ENCODE measurements at places on chromosomes 1 and 21. TPM values are rescaled to one million over a fixed set of nuclear protein-coding genes. Genes with fewer than 3 reads are reported as not detected.
A peak's percentile ranks its signal among the peaks of the same experiment; 100 is the strongest.

DNA sequence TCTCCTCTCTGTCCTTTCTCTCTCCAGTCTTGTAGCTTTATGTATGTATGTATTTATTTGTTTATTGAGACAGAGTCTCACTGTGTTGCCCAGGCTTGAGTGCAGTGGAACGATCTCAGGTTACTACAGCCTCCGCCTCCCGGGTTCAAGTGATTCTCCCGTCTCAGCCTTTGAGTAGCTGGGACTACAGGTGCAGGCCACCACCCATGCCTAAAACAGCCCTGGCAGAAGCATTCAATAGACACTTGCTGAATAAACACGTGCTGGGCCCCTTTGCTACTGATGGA, 2.5 kb downstream of the KIAA2013 start:
- H3K4me1 ChIP-seq: peaks cover 26% of the 10 kb centered on the region
- no peak overlapping the region for H3K27ac ChIP-seq
- peaks cover 45% of the 10 kb centered on the region for H3K36me3 ChIP-seq
- H3K4me3 ChIP-seq: no peak overlapping the region

- no peaks in the 10 kb centered on the region for H3K27me3 ChIP-seq
- no peak overlapping the region for H3K27ac ChIP-seq
- H3K36me3 ChIP-seq: no peaks in the 10 kb centered on the region
- H3K4me1 ChIP-seq: no peaks in the 10 kb centered on the region
- DNase-seq: no peak
These were observed 57.5 kb downstream of the RGS2 start for GRCh38 chr1:192866241-192866868.

Gene ACTL8
- total RNA-seq: not detected

DNA sequence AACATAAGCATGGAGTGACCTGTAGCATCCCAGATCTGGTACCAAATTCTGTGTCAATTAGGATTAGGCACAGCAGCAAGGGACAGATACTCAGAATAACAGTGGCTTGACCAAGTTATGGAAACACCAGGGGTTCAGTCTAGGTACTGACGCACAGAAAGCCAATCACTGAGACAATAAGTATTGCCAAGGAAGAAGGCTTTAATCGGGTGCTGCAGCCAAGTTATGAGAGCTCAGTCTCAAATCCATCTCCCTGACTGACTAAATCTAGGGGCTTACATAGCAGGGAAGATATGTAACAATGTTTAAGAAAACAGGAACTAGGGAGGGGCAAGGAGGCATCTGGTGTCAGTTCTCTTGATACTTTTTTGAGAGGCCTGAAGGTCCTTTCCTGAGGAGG, 39.6 kb upstream of the CTBS start:
- no peak overlapping the region for H3K4me3 ChIP-seq
- DNase-seq: no peak
- H3K36me3 ChIP-seq: no peaks in the 10 kb centered on the region
- H3K4me1 ChIP-seq: no peaks in the 10 kb centered on the region
- no peaks in the 10 kb centered on the region for H3K27me3 ChIP-seq
- no peak overlapping the region for H3K27ac ChIP-seq

GRCh38 chr1:98045211-98045766, 124.5 kb upstream of the DPYD start:
- peak; percentile 13 for DNase-seq
- H3K27ac ChIP-seq: no peak overlapping the region
- no peaks in the 10 kb centered on the region for H3K36me3 ChIP-seq
- H3K27me3 ChIP-seq: peaks cover 50% of the 10 kb centered on the region

GRCh38 chr1:31663622-31664452, 19.2 kb upstream of the PEF1 start:
- H3K36me3 ChIP-seq: no peaks in the 10 kb centered on the region
- H3K27me3 ChIP-seq: no peaks in the 10 kb centered on the region
- peak; percentile 73 for DNase-seq
- no peaks in the 10 kb centered on the region for H3K4me1 ChIP-seq

DNA sequence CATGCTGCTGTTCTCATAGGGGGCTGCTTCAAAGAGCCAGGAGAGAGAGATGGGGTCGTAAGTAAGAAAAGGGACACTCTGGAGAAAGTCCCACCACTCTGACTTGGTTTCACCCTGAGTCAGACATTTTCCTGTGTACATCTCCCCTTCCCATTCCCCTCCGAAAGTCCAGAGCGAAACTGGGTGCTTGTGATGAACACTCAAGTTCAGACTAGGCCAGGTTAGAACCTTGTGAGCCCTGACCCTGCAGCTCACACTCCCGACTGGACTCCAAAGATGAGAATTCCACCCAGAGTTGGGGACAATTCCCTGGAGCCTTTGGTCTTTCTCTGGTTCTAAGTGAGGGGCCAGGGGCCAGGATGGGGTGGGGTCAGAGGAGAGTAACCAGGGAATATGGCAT, 139.5 kb downstream of the CNIH3 start:
- H3K4me1 ChIP-seq: no peaks in the 10 kb centered on the region
- H3K36me3 ChIP-seq: no peaks in the 10 kb centered on the region

Gene LCE2C
- not detected for total RNA-seq

DNA sequence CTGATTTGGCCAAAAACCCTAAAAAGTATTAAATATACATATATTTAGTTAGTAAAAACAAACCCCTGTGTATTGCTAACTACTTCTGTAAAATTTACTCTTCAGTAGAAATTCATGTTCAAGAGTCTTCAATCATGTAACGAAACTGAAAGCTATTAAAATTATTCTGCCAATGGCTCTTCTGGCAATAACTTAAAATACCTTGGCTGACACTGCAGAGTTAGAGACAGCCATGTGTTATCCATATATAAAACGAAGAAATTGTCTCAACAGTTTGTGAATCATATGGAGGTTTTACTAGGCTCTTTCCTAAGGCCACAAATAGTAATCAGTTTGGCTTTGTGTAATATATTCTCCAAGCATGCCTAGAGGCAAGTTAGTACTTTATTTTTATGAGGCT, 357.2 kb downstream of the COL11A1 start:
- H3K27ac ChIP-seq: no peak overlapping the region
- no peak overlapping the region for H3K4me3 ChIP-seq
- no peaks in the 10 kb centered on the region for H3K27me3 ChIP-seq
- DNase-seq: no peak
- H3K4me1 ChIP-seq: no peaks in the 10 kb centered on the region

GRCh38 chr1:31445951-31446350, 32.9 kb downstream of the SERINC2 start:
- H3K27ac ChIP-seq: no peak overlapping the region
- no peaks in the 10 kb centered on the region for H3K27me3 ChIP-seq
- DNase-seq: no peak
- H3K4me3 ChIP-seq: no peak overlapping the region
- H3K4me1 ChIP-seq: peaks cover 9% of the 10 kb centered on the region

DNA sequence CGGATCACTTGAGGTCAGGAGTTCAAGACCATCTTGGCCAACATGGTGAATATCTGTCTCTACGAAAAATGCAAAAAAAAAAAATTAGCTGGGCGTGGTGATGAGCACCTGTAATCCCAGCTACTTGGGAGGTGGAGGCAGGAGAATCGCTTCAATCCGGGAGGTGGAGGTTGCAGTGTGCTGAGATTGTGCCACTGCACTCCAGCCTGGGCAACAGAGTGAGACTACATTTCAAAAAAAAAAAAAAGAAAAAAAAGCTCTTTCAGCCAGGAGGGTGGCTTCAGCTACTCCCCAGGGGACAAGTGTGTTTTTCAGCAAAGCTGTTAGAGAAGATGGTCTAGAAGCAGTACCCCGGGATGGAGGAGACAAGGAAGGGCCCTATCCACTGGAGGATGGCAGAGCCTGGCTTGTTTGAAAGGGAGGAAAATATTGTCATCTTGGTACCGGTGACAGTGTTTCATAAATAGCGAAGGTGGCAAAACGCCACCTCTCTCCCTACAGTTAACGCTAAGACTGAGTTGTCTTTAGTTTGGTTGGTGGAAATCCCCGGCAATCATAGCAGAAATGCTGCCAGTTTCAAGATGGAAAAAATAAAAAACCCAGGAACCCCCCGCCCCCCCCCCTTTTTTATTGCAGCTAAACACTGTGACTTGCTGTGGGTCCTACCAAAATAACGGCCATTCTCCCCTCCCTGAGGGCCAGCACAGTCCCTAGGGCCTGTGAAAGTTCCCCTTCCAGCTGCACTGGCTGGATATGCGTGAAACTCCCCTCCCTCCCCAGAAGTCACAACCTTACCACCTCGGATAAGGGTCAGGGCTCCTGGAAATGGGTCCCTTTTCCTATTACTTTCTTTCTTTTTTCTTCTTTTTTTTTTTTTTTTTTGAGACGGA, 3.5 kb downstream of the PIK3CD start:
- peak overlapping the region; percentile 82 for H3K27ac ChIP-seq
- H3K36me3 ChIP-seq: peaks cover 13% of the 10 kb centered on the region
- DNase-seq: peak; percentile 87
- peaks cover 77% of the 10 kb centered on the region for H3K4me1 ChIP-seq

DNA sequence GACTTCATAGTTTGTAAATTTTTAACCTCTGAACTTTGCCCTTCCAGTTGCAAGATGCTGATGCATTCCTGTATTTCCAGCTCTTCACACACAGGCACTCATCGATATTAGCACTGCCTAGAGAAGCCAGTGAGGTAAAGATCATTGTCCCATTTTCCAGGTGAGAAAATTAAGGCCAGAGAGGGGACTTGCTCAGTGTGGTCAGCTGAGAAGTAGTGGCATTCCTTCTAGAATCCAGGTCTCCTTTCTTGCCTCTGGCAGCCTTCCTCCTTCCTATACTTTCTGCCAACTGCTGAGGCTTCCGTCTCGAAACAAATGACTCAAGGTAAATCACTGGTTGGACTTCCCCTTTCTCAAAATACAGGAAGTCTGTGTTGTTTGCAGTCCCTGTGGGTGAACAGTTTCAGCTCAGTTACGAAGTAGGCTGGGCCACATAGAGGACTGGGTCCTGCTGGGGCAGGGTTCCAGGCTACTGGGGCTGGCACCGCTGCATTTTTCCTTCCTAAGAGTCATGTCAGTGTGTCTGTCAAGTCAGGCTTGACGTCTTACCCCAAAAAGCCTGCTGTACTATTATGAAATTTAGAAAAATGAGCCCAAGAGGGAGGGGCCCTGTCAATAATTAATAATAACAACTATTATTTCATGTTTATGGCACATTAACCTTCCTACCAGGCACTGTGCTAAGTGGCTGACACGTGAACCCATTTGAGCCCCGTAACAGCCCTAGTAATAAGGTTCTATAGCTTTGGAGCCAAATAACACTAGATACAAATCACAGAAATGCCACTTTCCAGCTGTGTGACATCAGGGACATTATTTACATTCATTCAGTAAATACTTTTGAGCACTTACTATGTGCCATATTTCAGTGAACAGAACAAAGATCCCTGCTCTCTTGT, 16.6 kb upstream of the RNF19B start:
- peak overlapping the region; percentile 87 for H3K27ac ChIP-seq
- H3K4me1 ChIP-seq: peaks cover 44% of the 10 kb centered on the region
- H3K36me3 ChIP-seq: no peaks in the 10 kb centered on the region
- peak overlapping the region; percentile 6 for H3K4me3 ChIP-seq
- DNase-seq: peak; percentile 88

Gene APCS
- total RNA-seq: not detected

DNA sequence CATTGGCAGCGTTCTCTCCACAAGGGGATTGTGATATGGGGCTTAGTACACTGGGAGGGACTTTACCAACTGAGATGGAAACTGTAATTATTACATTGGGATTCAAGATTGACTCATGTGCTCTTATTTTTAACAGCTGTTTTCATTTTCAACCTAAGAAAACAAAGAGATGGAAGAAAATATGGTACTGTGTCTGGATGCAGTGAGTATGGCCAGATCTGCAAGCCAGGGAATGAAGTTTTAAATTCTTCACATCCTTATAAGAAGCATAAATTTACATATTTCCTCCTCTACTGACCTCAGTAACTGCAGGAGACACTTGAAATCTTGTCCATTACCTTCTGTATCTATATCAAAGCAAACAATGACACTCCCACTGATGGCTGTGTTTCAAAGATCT, 81.5 kb upstream of the EDEM3 start:
- DNase-seq: no peak
- no peak overlapping the region for H3K4me3 ChIP-seq
- peaks cover 2% of the 10 kb centered on the region for H3K4me1 ChIP-seq
- no peaks in the 10 kb centered on the region for H3K27me3 ChIP-seq

DNA sequence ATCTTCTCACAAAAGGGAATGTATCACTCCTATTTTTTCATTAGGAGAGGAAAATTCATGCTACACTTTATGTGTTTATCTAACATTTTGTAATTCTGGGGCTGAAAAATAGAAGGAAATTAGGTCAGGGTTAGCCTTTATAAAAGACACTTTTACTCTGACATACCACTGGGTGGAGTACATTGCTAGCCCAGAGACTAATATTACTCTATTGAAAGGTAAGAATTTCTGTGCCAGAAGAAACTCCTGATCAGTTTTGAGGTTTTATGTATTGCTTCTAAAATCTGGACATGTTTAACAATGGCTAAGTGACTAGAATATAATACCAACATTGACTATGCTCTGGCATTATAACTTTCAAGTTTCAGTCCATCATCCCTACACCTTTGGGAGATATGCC, 724.6 kb downstream of the USP25 start:
- H3K4me1 ChIP-seq: no peaks in the 10 kb centered on the region
- no peaks in the 10 kb centered on the region for H3K27me3 ChIP-seq
- DNase-seq: no peak
- H3K4me3 ChIP-seq: no peak overlapping the region
- H3K27ac ChIP-seq: no peak overlapping the region
- H3K36me3 ChIP-seq: no peaks in the 10 kb centered on the region

Gene CFAP107
- not detected for total RNA-seq

DNA sequence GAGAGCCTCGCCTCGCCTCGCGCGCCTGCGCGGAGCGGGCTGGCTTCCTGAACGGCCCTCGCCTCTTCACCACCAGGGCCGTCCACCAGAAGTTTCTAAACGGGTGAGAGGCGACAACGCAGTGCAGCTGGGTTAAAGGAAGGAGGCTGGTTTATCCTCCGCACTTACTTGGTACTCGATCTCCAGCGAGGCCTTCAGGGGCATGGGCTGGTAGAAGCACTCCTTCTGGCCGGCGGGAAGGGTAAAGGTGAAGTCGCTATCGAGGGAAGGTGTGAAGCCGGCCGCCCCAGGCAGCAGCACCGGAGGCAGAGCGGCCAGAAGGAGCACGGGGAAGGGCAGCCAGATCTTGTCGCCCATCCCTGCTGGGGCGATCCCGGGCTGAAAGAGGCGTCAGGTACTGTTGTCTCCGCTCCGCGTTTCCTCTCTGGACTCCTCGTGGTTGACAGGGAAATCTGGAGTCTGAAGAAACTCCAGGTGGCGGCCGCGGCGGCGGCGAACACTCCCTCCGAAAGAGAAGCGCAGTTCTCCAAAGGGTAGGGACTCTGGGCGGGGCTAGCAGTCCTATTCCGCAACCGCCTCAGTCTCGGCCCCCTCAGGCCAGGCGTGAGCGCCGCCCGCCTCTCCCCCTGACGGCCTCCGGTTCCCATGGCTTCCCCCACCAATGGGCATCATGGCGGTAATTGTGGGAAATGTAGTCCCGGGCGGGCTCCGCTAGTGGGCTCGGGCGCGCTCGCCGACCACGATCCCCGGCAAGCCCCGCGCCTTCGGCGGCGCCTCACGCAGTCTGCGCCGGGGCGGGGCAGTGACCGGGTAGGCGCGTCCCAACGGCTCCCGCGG, at the start of gene TMED5:
TSS of gene TMED5 (minus strand) at position 528 of the 837 bp plus-strand sequence. CDS start at position 357, 171 bp downstream.
- peak; percentile 97 for DNase-seq
- H3K4me3 ChIP-seq: peak within 1 kb of the TSS; percentile 97
- H3K27me3 ChIP-seq: no peaks in the 10 kb centered on the region

- no peak overlapping the region for H3K4me3 ChIP-seq
- H3K36me3 ChIP-seq: no peaks in the 10 kb centered on the region
- H3K4me1 ChIP-seq: no peaks in the 10 kb centered on the region
- DNase-seq: no peak
- H3K27ac ChIP-seq: no peak overlapping the region
- no peaks in the 10 kb centered on the region for H3K27me3 ChIP-seq
These were observed 50.8 kb downstream of the CRP start for GRCh38 chr1:159663552-159663951.

Gene C1orf185
- not detected for total RNA-seq

Gene HYI
- total RNA-seq: 26.5 TPM
